Suppressor macrophage treated with lipopolysaccharide for 4 hours (primary cell): ENCODE measurements at places on chromosomes 4 and X.

DNA sequence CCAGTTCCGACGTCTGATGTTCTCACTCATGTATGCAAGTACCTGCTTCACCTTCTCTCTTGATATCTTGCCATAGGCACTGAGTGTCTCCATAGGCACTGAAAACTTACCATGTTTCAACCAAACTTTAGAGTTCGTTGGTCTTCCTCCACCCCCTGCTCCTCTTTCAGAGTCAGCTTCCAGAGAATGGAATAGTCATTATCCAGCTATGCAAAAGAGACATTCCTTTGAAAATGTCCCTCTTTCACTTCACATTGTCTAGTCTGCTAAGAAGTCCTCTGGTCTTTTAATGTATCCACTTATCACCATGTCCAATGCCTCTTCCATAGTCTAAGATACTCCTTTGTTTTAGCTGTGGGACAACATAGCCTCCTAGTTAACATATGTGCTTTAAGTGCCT is 566.0 kb upstream of the TENM3 start:
- no peak for DNase-seq

DNA sequence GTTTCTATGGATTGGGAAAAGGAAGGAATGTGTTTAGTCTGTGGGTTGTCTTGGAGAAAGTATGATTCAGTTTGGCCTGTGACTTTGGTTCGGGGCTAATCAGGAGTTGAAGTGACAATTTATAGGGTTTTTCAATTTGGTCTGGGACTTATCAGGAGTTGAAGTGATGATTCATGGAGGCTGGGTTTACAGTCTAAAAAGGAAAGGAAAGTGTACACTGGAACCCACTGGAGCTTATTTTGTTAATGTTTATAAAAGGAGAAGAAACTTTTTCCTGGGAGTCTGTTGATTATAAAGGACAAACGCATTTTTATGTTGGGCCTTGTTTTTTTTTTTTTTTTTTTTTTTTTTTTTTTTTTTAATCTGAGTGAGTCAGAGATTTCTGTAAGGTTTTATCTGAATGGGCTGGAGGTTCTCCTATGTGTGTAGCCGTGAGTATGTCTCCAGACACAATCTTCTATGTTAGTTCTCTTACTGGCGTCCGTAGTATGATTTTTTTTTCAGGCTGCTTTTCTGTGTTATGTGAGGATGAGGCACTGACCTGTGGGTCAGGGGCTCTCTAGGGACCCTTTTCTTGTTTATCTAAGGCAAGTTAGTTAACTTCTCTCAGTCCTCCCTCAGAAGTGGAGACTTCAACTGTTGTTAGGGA is 33.0 kb upstream of the RAB9B start:
- no peak for DNase-seq

GRCh38 chrX:26511589-26512363 is 295.8 kb downstream of the MAGEB5 start:
- no peak for DNase-seq

- DNase-seq = no peak
Measured at GRCh38 chrX:71170660-71171059, 26.0 kb downstream of the NLGN3 start.

DNA sequence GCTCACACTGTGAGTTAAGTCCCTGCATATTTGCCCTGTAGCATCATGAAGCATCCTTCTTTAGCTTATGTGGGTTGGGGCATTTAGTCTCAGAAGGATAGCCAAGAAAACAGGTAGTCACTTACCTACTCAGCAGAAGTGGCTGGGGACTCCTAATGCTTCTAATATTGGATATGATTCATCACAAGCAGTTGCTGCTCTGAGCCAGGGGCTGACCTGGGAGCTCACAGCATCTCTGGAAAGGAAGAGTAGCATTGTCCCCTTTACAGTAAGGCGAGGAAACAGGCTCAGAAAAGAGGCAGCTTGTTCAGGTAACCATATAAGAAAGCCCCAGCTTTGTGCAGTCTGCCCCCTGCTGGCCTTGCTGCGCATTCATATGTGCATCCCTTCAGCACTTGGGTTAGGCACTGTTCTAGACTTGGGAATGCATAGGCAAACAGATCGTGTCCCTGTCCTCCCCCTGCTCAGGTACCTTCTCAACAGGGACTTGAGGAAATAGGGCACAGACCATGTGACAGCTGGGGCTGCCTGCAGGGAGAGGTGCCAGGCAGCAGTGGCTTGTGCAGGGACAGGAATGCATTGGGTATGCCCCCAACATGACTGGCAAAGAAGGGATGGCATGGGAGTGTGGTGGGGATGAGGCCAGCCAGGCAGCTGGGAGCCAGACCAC is 35.7 kb upstream of the TBC1D14 start:
- peak; percentile 78 for DNase-seq

DNA sequence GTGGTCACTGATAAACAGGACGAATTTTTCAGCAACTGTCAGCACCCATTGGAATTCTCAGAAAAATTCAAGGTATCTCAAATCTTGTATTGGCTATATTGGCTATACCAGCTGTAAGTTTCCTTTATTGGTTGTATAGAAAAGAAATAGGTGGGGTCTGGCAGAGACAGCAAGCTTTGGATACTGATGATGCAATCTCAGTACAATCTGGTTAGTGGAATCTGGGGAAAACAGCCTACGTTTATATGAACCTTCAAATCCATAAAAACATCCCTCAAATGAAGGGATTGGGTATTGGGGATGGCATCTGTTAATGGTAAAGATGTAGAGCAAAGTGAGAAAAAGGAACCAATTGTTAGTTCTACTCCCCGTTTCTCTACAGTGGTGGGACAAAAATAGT is 76.4 kb upstream of the MBNL3 start:
- no peak for DNase-seq

- DNase-seq = no peak
Measured at GRCh38 chr4:8185930-8186329, 13.2 kb upstream of the SH3TC1 start.

DNA sequence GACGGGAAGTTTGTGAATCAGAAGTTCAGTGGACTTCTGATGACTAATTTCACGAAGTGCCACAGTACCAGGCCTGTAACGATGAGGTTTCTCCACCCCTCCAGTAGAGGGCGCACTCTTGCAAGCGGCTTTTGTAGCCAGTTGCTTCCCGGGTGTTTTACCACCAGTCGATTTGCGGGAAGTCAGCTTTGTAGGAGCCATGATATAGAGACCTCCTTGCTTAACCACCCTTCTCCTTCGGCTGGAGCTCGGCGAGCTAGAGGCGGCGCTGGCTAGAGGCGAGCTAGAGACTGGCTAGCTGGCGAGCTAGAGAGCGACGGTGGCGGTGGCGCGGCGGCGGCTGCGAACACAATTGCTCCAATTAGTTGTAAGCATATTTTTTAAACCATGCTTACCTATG is 72.0 kb downstream of the IL1RAPL1 start:
- DNase-seq = no peak

- no peak for DNase-seq
Measured at GRCh38 chr4:182063651-182064050, 179.6 kb upstream of the TENM3 start.

DNA sequence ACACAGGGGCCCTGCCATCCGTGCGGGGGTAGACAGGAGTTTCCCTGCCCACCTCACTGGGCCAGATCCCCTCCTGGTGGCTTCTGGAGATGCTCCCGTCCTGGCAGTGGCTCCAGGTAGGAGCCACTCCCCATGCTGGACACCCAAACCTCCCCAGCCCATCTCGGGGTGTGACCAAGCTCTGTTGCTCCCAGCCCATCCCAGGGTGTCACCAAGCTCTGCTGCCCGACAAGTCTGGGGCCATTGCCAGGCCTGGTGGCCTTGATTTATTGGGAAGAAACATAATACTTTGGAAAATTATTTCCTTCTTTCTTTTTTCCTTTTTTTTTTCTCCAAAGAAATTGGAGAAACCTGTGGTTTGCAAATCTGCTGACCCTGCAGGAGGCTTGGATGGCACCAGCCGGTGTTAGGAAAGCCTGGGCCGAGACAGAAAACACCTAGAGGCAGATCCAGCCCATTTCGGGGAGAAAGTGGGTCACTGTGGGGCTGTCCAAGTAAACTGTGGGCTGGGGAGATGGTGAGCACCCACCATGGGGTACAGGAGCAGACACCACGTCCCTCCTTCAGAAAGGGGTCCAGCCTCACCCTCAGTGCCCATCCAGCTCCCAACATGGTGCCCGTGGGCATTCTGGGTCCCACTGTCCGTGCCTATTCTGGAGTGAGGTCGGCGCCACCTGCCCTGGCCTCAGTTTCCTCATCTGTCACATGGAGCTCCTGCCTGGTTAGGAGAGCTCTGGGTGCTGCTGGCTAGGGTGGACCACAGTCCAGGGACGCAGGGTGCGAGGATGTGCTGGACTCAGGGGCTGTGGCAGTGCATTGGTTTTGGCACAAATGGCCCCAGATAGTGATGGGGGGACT is 59.4 kb upstream of the ADRA2C start:
- DNase-seq = no peak

DNA sequence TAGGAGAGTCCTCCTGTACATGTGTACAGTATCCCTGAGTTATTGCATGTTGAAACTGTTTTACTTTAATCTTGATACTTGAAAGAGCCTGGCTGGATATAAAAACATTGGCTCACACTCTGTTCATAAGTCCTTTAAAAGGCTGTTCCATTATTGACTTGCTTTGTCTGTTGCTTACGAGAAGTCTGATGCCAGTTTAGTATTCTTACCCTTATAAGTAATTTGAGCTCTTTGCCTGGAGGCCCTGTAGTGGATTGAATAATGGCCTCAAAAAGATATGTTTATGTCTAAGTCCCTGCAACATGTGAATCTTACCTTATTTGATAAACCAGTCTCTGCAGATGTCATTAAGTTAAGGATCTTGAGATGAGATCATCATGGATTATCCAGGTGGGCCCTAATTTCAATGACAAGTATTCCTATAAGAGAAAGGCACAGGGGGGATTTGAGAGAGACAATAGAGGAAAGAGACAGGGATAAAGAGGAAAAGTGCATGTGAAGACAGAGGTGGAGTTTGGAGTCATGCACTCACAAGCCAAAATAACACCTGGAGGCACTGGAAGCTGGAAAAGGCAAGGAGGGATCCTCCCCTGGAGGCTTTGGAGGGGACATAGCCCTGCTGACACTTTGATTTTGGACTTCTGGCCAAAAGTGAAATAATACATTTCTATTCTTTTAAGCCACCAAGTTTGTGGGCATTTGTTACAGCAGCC is 98.1 kb downstream of the IRF2 start:
- DNase-seq = no peak

GRCh38 chr4:171717231-171717741 is 95.9 kb upstream of the GALNTL6 start:
- DNase-seq = no peak

DNA sequence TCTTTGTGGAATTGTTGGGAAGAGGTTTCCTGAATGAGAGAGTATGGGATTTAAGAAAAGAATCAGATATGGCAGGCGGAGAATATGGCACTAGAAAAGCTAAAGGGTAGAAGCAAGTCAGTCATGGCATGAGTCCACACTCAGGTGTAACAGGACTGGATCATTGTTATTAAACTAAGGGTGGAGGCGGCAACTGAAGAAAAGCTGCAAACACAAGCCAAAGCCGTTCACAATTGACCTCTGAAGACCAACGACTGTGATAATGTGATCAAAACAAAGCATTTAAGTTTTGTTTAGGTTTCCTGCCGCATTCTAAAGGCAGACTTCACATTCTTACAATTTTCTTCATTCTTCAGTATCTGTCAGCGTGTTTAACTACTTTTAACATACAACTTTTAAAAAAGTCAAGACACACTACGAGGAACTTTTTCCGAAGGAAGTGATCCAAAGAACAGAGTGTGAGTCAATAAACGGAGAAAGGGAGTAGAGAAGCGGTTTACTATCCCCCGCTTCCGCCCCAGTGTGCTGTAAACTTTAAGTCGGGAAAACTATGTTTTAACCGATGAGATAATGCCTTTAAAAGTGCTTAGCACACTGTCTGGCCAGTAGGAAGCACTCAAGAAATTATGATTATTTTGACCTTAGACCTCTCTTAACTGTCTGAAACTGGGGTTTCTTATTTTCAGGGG is 909 bp upstream of the SLAIN2 start:
- DNase-seq = peak; percentile 84

DNA sequence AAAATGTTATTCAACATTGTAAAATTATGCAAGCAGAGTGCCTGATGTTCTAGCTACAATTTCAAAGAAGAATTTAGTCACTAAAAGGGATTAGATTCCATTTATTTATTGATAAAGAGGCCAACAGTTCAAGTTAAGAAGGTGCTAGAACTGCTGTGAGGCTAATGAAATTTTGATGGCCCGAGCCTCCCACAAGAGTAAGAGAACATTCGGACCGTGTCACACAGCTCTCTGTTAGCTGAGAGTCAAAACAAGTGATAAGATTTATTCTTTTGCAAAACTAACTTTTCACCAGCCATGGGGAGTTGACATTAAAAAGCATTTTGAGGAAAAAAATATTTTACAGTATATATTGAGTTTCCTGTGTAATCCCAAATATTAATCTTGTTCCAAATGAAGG is 106.8 kb downstream of the TENM3 start:
- no peak for DNase-seq

DNA sequence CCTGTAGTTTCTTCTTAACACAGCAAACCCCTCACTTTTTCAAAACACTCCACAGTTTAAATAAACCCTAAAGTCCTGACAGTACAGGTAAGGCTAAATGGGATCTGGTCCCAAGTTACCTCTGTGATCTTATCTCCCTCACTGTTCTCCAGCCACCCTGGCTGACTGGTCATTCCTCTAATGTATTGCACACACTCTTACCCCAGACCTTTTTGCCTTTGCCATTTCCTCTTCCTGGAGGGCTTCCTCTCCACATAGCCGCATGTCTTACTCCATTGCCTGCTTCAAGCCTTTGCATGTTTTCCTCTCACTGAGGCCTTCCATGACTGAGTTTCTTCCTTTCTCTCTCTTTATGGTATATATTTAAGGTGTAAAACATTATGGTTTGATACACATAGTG is 19.5 kb upstream of the ANXA3 start:
- DNase-seq = no peak

GRCh38 chr4:169689681-169690080 is 68.1 kb downstream of the HPF1 start:
- DNase-seq = no peak

DNA sequence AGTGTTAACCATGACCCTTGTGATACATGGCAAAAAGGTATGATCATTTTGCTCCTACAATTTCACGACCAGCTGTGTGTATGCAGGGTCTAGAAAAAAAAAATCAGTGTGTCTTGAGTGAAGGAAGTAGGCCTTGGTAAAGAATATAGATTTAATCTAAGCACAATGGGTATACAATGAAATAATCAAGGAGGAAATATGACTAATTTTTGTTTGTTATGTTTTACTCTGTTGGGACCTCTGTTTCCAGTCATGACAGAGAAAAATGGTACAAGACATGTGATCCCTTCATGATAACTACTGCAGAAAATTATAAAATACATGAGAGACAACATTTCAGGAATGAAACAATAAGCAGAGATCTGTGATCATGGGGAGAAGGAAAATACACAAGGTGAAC is 835.5 kb downstream of the PDHA2 start:
- DNase-seq = no peak

- DNase-seq = no peak
Measured at GRCh38 chr4:112881842-112882241, 167.6 kb upstream of the ANK2 start.

DNA sequence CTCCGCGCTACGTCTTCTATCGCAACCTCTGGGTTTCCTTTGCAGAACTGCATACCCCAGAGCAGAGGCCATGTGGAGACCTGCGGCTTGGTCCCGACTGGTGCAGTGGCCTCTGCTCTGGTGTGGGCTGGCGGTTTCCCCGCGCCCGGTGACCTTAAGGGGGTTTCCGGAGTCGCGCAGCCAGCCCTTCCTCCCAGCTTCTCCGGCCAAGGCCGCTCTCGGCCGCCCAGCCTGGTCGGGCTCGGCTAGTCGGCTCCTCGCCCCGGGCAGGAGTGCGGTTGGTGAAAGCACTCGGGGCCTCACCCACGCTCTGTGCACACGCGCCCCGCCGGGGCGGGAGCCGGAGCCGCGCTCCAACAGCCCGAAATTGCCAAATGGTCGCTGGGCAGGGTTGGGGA is 84.9 kb downstream of the BCOR start:
- DNase-seq = peak; percentile 65

GRCh38 chr4:54230484-54231418 is 1.7 kb downstream of the PDGFRA start:
- no peak for DNase-seq
